ENCODE measurements at places on chromosomes 4 and X. TPM values are rescaled to one million over a fixed set of nuclear protein-coding genes. Genes with fewer than 3 reads are reported as not detected.
A peak's percentile ranks its signal among the peaks of the same experiment; 100 is the strongest.

DNA sequence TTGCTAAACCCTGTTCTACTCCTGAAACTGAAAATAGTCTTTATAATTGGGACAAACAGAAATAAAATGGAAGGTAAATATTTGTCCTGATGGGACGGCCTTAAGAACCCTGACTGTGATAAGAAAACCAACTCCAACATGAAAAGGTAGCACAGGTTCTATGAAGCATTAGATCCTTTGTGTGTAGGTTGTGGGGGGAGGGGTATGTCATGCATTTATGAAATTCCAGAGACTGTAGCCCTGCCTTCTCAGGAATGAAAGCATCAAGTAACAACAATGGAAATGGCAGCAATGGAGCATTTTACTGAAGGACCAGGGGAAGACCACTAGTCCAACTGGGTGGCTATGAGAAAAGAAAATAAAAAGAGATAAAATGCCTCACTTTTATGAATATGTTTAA is 23.9 kb downstream of the CXXC4 start:
- no peak overlapping the region for H3K27ac ChIP-seq
- no peaks in the 10 kb centered on the region for H3K27me3 ChIP-seq
- no peak overlapping the region for H3K4me3 ChIP-seq
- no peaks in the 10 kb centered on the region for H3K4me1 ChIP-seq
- DNase-seq = no peak
- no peaks in the 10 kb centered on the region for H3K36me3 ChIP-seq

The LEF1 gene
- 70.8 TPM for polyA plus RNA-seq

DNA sequence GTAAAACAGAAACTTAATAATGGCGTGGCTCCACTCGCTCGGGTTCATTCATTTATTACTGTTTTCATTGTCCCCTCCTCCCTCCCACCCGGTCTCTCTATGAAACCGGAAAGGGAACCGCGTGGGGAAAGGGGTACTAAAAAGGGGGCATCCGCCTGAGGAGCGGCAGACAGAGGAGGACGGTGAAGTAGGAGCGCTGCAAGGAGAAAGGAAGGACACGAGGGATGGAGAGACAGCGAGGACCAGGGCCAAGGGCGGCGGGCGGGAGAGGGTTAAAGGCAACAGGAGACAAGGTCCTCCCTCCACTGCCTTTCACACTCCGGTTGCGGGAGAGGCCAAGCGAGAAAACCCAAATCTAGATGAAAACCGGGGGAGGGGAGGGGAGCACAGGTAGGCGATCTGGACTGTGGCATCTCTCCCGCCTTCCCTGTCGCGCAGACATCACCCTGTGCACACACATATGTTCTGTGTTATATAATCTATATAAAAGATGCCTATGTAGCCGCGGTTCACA is 829 bp downstream of the ELOVL6 start:
- H3K36me3 ChIP-seq = no peaks in the 10 kb centered on the region
- peaks cover 15% of the 10 kb centered on the region for H3K4me1 ChIP-seq
- peak; percentile 43 for DNase-seq

- H3K27me3 ChIP-seq = no peaks in the 10 kb centered on the region
- DNase-seq = no peak
- H3K4me3 ChIP-seq = no peak overlapping the region
- H3K27ac ChIP-seq = no peak overlapping the region
Measured at GRCh38 chr4:128378668-128379067, 91.1 kb upstream of the PGRMC2 start.

The DDIT4L gene
- 0.64 TPM for polyA plus RNA-seq

DNA sequence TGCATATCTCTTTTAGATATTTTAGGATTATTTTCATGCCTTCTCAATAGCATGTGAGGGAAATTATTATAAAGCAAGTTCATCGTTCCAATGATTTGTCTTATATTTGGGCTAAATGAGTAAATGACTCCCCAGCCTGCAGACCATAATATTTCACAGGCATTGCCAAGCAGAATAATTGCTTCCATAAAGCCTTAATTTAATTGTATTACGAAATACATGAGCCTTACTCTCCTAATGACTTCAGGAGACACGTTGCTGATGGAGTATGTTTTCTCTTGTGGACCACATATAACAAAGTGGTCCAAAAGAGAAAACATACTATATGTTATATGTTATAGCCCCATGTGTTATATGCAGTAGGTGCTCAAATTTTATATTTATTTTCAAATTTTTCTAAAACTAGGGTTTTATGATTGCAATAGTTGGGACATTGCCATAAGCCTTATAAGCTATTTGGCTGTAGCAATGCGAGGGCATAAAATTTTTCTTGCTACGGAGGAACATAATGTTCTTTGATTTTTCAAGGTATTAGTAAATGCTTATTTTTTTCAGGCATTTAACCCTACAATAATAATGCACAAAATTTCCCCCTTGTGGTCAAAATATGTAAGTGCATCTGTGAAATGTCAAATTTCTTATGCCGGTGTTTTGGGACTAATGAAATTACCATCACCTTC is 26.2 kb upstream of the TMPRSS11D start:
- no peak overlapping the region for H3K27ac ChIP-seq
- no peaks in the 10 kb centered on the region for H3K36me3 ChIP-seq
- no peaks in the 10 kb centered on the region for H3K4me1 ChIP-seq
- DNase-seq = no peak
- H3K4me3 ChIP-seq = no peak overlapping the region
- H3K27me3 ChIP-seq = no peaks in the 10 kb centered on the region

The MAGEA9B gene
- polyA plus RNA-seq = not detected

DNA sequence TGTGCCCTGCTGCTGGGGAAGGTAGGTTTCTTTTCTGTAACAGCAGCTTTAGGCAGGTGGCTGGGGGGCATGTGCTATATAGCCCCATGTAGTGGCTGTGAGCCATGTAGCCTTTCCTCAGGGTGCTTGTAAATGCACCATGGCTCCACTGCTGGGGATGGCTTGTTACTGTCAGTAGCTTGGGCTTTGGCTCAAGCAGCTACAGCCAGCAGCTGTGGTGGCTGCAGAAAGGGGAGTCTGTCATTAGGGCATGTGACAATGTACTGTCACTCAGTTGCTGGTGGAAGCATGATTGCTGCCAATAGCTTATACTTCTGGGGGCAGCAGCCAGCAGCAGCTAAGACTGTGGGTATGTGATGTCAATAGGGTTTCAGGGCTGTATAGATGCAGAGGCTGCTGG is 33.9 kb upstream of the DDIT4L start:
- H3K4me1 ChIP-seq = no peaks in the 10 kb centered on the region
- no peaks in the 10 kb centered on the region for H3K27me3 ChIP-seq
- no peak overlapping the region for H3K27ac ChIP-seq
- no peak for DNase-seq

DNA sequence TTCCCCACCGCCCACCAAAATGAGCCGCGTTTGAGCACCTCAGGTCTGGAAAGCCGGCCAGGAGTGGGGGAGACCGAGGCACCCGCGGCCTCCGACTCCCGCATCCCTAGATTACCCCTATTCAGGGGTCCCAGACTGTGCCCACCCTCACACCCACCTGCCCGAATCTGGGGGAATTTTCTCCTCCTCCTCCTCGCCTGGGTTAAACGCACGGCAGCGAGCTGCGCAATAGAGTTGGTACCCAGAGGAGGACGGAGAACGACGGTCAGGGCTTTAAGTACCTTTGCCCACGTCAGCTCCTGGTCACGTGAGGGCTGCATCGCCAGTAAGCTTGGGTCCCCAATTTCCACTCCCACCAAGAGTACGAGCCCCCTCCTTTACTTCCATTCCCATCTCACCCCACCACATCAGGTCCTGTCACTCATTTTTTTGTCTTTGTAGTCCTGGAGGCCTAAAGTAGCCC is at the start of gene ARMCX2:
ARMCX2 (minus strand) TSS at position 250 of the 463 bp plus-strand sequence. CDS start 2,262 bp downstream, outside the sequence.
- peaks cover 6% of the 10 kb centered on the region for H3K36me3 ChIP-seq
- peaks cover 8% of the 10 kb centered on the region for H3K27me3 ChIP-seq
- peak within 1 kb of the TSS; percentile 74 for H3K27ac ChIP-seq
- H3K4me3 ChIP-seq = no peak within 1 kb of the TSS
- H3K4me1 ChIP-seq = no peaks in the 10 kb centered on the region

The PRSS12 gene
- not detected for polyA plus RNA-seq

The ADH1A gene
- not detected for polyA plus RNA-seq

- no peak overlapping the region for H3K4me3 ChIP-seq
- no peaks in the 10 kb centered on the region for H3K36me3 ChIP-seq
- no peaks in the 10 kb centered on the region for H3K4me1 ChIP-seq
- no peak overlapping the region for H3K27ac ChIP-seq
Measured at GRCh38 chrX:34839451-34839850, 103.1 kb upstream of the FAM47B start.

DNA sequence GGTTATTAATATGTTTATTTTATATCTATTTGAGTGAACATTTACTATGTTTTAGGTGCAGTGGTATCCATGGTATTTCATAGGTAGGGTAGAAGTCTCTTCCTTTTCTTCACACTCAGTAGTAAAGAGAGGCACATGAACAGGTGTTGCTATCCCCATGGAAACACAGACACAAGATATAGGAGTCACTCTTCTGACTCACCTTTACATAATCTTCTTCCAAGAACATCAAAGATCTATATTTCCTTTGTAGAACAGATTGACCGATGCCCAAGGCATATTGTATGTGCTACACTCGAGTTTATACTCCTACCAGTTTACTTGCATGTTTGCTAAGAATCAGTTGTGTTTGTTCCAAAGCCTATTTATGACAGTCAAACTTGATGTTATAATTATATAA is 1997.4 kb downstream of the C4orf33 start:
- H3K27ac ChIP-seq = no peak overlapping the region
- H3K4me3 ChIP-seq = no peak overlapping the region
- no peak for DNase-seq
- no peaks in the 10 kb centered on the region for H3K27me3 ChIP-seq
- H3K36me3 ChIP-seq = no peaks in the 10 kb centered on the region

- H3K27ac ChIP-seq = no peak overlapping the region
- H3K4me3 ChIP-seq = no peak overlapping the region
- DNase-seq = no peak
- no peaks in the 10 kb centered on the region for H3K36me3 ChIP-seq
Measured at GRCh38 chrX:119292445-119292844, 56.4 kb downstream of the PGRMC1 start.

DNA sequence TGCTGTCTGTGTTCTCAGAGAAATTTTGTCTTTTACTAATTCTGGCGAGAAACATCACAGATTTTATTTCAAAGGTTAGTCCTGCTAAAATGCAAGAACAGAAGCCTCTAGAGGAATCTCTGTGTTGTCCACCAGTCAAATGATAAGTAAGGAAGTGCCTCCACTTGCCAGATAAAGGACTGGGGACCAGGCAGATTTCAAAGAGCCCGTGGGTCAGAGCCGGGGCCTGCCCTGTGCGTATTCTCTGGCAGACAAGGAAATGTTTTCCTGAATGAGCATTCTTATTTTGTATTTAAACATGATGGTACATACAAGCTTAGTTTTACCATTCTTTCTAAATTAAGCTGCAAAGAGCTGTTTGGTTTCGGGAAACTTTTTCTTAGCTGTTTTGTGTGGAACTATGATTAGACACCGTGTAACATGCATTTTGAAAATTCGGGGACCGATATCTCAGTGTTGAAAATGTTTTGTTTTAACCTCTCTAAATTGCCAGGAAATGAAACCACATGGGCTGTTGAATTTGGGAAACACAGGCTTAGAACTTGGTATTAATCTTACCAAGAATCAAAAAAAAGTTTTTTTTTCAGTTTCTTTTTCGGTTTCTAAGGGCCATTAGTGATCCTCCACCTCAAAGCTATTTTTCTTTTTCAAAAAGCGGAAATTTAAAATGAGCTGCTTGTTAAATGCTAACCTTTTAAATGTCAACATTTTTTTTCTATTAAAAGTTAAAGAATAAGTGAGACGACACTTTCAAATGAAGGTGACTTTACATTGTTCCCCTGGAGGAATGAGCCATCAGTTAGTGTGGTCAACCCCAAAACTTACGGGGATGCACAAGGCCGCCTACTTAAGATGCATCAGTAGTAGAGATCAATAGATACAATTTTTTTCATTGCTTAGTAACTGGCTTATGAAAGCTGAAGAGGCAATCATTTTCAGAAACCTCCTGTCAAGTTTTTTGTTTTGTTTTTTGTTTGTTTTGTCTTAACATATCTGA is 89.6 kb upstream of the MTM1 start:
- no peak overlapping the region for H3K4me3 ChIP-seq
- no peaks in the 10 kb centered on the region for H3K36me3 ChIP-seq
- no peaks in the 10 kb centered on the region for H3K4me1 ChIP-seq
- peaks cover 7% of the 10 kb centered on the region for H3K27me3 ChIP-seq
- H3K27ac ChIP-seq = no peak overlapping the region
- DNase-seq = no peak

GRCh38 chrX:38805432-38806389 is 4.5 kb downstream of the MID1IP1 start:
- peak overlapping the region; percentile 86 for H3K27ac ChIP-seq
- DNase-seq = peak; percentile 57
- H3K4me3 ChIP-seq = peak overlapping the region; percentile 67
- H3K36me3 ChIP-seq = no peaks in the 10 kb centered on the region

The TNIP3 gene
- 0.10 TPM for polyA plus RNA-seq

- H3K27ac ChIP-seq = no peak overlapping the region
- H3K36me3 ChIP-seq = no peaks in the 10 kb centered on the region
- no peaks in the 10 kb centered on the region for H3K27me3 ChIP-seq
- H3K4me1 ChIP-seq = peaks cover 8% of the 10 kb centered on the region
Measured at GRCh38 chr4:119498527-119498926, 130.1 kb downstream of the PDE5A start.

The CFP gene
- 10.5 TPM for polyA plus RNA-seq

GRCh38 chr4:4762909-4763821 is 96.3 kb upstream of the MSX1 start:
- DNase-seq = no peak
- H3K4me1 ChIP-seq = no peaks in the 10 kb centered on the region
- no peak overlapping the region for H3K4me3 ChIP-seq
- H3K27me3 ChIP-seq = no peaks in the 10 kb centered on the region
- H3K27ac ChIP-seq = no peak overlapping the region

- no peaks in the 10 kb centered on the region for H3K36me3 ChIP-seq
- no peaks in the 10 kb centered on the region for H3K27me3 ChIP-seq
- DNase-seq = no peak
- peak overlapping the region; percentile 93 for H3K4me3 ChIP-seq
Measured at GRCh38 chr4:102826105-102826889, 1.1 kb downstream of the UBE2D3 start.

The CPZ gene
- polyA plus RNA-seq = 6.4 TPM

The DGKK gene
- polyA plus RNA-seq = 5.3 TPM

GRCh38 chr4:5399790-5400421 is 308.5 kb downstream of the EVC2 start:
- no peak for DNase-seq
- H3K4me1 ChIP-seq = no peaks in the 10 kb centered on the region
- H3K27me3 ChIP-seq = no peaks in the 10 kb centered on the region
- no peak overlapping the region for H3K27ac ChIP-seq

DNA sequence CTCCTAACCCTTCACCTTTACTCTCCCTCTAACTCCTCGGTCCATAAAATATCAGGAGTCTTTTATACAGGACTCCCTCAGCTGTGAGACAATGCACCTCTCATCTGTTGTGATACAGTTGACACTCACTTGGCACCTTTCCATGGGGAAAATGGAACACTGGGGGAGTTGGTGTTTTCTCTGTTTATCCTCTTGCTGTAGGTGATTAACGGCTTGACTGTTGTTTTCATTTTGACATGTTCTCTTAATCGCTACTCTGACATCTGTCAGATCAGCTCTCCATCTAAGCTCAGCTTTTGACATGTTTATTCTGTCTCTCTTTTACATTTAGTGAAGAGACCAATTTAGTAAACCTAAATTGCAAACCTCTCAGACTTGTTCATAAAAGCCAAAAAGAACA is 604.8 kb downstream of the TRAM1L1 start:
- no peaks in the 10 kb centered on the region for H3K36me3 ChIP-seq
- H3K27me3 ChIP-seq = no peaks in the 10 kb centered on the region
- no peak overlapping the region for H3K27ac ChIP-seq
- H3K4me3 ChIP-seq = no peak overlapping the region

The ZNF185 gene
- polyA plus RNA-seq = 4.3 TPM
